ENCODE measurements at places on chromosomes 2 and 18.

DNA sequence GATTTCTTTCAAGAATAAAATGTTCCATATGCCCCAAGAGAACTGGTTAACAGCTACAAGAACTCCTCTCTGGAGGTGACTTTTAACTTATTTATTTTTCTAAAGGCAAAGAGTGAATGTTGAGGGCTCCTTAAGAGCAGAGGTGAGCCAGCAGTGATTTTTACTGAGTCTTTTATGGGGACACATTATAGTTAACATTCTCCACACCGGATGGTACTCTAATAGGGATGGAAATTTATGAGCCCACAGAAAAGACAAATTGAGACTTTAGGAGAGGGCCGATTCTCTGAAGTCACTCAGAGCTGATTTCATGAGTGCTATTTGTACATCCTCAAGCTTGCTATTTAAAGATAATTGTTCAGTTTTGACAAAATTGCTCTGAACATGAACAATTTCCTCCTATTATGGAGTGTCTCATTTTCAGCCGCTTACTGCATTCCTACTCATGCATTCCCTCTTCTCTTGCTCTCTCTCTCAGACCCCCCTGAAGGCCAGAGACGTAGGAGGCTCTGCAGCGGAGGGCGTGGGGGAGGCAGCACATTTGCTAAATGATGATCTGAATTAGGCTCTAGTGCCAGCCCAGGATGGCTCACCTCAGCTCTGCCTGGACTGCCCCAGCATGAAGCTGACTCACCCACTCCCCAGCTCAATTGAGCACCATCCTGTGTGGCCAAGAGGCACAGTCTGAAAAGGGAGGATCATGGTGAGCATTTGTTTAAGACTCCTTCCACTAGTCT lies 5.9 kb upstream of the RPL37A start:
- no peak for DNase-seq

DNA sequence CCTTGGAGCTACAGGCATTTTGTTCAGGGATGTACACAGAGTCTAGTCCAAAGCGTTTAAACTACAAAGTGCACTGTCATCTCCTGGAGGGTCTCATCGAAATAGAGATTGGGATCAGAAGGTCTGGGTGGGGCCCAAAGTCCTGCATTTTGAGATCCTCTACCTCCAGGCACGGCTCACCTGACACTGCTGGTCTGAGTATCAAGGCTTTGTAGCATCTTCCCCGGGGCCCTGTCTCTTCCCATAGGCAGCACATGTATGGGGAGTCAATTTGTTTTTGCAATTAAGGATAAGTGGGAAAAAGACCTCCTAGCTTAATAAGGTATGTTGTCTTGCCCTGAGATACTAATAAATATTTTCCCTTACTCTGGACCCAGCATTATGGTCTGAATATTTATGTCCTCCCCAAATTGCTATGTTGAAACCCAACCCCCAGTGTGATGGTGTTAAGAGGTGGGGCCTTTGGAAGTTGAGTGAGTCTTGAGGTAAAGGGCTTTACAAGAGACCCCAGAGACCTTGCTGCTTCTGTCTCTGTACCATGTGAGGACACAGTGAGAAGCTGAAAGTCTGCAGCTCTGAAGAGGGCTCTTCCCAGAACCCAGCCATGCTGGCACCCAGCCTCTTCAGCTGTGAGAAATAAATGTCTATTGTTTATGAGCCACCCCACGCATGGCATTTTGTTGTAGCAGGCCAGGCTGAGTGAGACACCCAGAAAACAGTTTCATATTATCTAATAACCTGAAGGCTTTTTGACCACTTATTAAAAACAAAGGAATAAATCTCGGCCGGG lies 258.7 kb upstream of the HS6ST1 start:
- DNase-seq = no peak

- DNase-seq = no peak
Measured at GRCh38 chr2:66031236-66031635, 403.7 kb upstream of the MEIS1 start.

- DNase-seq = no peak
Measured at GRCh38 chr2:224584111-224584784, 915 bp downstream of the CUL3 start.

GRCh38 chr2:198203336-198204069 lies 399.1 kb downstream of the PLCL1 start:
- DNase-seq = no peak

GRCh38 chr2:41313082-41313481 lies 734.7 kb upstream of the PKDCC start:
- DNase-seq = no peak

DNA sequence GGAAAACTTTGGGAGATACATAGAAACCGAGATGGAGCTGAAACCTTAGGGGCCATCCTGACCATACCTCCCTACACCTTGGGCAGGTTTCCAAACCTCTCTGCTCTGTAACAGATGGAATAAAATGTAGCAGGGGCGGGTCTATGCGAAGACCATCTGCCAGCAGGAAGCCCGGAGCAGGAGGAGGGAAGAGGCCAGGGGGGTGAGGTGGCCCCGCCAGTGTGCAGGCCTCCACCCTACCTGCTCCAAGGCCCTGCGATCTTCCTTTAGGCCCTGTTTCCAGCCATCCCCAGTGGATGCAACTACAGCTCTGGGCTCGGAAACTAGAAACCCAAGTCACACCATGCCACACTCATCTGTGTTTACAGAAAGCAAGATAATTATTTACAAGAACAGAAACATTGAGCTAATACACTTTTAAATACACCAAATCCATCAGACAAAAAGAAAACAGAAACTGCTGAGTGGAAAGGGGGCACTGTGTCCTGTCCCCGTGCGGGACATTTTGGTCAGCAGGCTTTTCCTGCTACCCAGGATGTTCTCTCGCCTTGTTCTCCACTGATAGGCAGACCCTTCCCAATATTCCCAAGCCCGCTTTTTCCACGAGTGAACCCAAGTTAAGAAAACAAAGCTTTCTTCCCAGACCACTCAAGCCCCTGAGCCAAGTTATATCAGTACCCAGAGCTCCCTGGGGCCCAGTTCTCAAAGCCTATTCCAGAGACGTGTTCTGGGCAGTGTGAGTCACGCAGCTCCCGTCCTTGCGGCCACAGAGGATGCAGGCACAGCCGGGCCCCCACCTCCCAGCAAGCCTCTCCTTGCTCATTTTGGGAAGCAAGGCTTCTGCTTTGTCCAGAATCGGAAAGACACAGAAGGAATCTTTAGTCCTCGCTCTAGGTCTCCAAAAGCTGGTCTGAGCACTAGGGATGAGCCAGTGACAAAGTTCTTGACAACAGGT lies 17.3 kb downstream of the CIB4 start:
- DNase-seq = no peak

DNA sequence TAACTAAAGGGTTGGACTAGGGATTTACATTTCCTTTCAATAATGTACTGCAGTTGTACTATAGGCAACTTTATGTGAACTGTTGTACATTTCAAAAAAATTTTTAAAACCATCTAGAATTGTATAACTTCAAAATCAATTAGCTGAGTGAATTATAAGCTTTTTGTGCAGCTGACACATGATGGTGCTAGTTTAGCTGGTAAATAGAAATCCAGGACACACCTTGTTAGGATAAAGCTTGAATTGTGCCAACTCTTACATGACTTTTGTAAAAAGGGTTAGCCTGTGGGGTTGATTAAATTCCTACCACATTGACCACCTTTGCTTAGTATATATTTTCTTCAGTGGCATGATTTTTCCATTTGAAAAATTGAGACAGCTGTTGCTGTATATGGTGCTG lies 104.4 kb downstream of the CPS1 start:
- no peak for DNase-seq

DNA sequence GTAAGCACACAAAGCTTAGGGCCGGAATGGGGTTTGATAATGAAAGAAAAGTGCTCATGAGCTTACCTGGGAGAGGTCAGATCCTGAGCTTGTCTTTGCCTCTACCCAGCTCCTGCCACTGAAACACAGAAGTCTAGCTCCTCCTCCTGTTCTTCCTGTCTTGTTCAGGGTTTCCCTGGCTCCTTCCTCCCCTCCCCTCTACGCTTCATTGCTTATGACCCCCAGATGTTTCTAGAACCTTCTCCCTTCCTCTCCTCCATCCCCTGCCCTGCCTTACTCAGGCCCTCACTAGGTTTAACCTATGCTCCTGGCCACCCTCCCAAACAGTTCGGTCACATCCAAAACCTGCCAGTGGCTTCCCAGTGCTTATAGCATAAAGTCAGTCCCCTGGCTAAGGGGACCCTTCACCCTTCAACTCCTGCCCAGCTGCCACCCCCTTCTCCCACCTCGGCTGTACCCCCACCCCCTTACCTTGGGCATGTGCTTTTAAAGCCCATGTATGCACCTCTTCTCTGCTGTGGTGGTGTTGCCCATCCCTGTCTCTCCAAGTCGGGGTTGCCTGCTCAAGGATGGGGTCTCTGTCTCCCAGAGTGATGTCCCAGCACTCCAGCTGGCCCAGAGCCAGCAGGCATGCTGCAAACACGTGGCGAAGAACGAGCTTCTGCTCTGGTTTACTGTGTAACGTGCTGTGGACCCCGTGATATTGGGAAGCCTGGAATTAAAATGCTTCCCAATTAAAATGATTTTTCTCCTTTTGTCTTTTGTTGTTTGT lies 233.6 kb downstream of the TPGS2 start:
- no peak for DNase-seq

- DNase-seq = no peak
Measured at GRCh38 chr2:231720292-231720986, 12.1 kb downstream of the PTMA start.

DNA sequence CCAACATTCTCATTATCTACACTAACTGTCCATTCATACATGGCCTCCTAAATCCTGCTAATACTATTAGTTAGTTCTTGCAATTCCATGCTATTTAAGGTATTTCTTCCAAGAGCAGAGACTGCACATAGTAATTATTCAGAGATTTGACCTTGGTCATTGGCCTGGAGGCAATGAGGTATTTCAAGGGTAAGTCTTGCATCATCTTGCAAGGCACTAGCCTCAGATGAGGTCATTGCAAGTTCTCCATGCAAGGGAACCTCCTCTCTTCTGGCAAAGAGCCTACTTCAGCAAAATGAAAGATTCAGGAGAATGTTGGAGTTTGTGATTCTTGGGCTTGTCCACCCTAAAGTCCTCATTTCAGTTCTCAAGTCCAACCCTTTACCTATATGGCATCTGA lies 48.5 kb upstream of the IKZF2 start:
- no peak for DNase-seq
